ENCODE measurements at places on chromosomes 16 and 17.

- DNase-seq: no peak
Measured at GRCh38 chr16:21179126-21179982, 20.9 kb downstream of the LDAF1 start.

- no peak for DNase-seq
Measured at GRCh38 chr17:28700278-28700677, 11.4 kb downstream of the PROCA1 start.

DNA sequence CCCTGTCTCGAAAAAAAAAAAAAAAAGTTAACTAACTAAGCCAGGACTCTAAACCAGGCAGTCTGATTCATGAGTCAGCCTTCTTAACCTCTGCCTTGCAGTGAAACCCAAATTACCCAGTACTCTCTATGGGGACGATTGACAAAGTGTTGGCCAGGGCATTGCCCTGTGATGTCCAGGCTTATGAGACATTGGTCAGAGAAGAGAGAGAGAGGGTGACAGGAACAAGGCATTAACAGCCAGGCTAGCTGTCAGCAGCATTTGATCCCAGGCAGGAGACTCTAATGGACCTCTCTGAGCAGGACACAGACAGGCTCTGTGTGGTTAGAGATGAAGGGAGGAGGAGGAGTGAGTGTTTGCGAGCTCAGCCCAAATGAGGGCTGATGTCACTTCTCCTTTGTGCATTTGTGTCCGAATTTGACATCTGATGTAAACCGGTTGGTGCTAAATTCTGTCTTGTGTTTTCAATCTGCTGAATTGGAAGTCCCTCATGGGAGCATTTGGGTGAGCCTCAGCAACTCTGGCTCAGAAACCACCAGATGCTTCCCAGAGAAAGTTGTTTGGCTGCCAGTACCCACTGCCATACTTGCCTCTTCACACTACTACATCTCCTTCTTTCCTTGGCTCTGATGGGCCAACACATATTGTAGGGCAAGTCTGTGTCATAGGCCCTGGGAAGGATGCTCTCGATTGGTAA is 4.3 kb upstream of the MYL4 start:
- peak; percentile 77 for DNase-seq

GRCh38 chr17:73119631-73120030 is 27.1 kb upstream of the SLC39A11 start:
- DNase-seq: no peak

- no peak for DNase-seq
Measured at GRCh38 chr17:78046923-78047322, 81.6 kb downstream of the TMC6 start.

GRCh38 chr17:13265311-13265710 is 247.5 kb upstream of the ELAC2 start:
- no peak for DNase-seq

DNA sequence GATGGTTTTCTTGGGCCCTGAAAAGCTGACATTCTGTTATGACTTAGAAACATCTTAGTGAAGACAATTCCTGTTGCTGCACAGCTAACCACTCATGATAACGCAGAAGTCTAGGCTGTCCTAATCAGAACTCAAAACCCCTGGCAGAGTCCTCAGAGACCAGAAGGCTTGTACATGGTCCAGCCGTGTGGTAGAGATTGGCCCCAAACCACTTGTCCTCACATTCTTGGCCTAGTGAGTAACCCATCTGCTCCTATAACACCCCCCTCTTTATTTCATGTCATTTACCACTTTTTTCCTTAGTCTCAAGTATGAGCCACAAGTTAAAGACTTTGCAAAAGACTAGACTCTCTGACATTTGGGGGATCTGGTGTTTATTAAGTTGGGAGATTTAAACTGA is 116.5 kb upstream of the ADAMTS18 start:
- no peak for DNase-seq

DNA sequence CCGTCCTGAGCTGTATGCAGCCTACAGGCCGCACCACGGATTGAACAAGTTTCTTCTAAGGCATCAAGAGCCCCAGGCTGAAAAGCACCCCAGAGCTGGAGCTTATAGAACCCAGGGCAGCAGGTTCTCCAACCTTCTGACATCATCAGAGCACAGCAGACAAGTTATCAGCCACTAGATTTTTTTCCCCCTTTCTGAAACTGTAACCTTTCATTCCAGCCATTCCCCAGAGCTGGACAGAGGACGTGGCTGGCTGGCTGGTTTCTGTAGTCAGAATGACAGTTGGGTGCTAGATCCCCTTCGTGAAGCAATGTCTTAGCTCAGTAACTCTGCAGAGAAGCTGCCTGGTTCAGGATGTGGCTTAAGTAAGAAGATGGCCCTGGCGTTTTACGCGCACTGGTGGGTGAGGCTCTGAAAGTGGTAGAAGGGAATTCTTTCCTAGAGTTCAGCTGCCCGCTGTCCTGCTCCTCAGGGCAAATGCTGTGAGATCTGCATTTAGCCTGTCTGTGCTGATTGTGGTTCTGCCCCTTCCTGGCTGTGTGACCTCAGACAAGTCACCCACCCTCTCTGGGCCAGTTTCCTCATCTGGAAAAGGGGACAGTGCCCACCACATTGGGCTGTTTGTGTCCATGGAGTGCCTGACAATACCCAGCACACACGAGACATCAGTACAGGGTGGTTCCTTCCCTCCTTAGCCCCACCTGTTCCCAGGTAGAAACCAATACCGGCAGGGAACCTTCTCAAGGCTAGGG is 9.1 kb downstream of the DEXI start:
- no peak for DNase-seq

DNA sequence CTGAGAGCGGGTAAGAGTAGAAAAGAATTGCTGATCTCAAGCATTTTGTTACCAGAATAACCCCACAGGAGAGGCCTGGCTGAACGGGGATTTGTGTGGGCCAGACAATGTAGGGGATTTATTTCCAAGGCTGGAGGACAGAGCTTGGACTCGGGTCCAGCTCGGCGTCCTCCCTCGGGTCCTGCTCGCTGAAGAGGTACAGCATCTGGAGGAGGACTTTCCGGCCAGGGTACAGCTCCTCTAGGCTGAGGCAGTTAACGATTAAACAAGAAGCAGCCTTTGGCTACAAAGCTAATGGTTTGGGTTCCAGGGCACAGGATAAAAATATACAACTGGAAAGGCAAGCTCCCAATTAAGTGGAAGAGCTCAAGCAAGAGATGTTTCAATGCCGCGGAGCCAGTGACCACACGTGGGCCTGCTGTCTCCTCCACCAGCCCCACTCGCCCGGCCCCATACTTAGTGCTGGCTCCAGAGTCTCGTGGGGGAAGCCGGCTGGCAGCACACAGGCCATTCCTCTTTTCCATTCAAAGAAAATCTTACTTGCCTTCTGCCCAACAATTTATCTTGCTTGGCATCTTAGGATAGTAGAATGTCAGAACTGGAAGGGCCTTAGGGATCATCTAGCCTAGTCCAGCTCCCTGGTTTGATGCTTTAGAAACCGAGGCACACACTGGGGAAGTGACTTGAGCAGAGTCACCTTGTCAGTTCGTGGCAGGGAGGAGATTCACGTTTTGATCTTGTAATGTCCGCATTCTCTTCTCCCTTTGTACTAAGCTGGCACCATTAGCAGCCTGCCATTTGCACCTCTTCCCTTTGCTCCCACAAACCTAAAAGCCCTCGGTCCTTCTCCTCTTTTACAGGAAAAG is 85.9 kb upstream of the TBX2 start:
- no peak for DNase-seq

DNA sequence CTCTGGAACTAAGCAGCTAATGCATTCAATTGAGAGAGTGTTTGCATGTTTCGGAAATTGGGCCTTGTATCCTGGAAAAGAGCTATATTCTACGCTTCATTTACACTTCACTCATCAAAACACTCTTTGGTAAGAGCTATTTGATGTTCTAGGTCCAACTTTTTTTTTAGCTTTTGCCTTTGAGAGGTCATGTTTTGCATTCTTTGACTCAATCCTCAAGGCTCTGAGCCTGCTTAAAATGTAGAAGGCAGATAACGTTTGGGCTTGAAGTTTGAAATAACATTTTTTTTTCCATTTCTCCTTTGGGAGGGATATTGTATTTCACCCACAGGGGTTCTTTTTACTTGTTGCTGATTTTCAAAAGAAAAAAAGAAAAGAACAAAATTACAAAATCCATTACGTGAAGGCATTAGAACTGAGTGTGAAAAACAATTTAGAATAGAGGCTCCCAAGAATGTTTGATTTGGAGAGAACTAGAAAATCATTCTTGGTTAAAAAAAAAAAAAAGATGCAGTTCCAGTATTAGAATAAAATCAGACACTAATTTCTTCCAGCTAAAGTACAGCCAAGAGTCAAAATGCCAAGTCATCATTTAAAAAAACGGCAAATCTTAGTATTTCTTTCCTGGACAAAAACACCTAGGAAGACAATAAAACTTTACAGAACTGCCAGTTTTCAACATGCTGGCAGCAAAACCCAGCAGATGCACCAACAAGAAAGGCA is 268.5 kb downstream of the GRIN2A start:
- no peak for DNase-seq

DNA sequence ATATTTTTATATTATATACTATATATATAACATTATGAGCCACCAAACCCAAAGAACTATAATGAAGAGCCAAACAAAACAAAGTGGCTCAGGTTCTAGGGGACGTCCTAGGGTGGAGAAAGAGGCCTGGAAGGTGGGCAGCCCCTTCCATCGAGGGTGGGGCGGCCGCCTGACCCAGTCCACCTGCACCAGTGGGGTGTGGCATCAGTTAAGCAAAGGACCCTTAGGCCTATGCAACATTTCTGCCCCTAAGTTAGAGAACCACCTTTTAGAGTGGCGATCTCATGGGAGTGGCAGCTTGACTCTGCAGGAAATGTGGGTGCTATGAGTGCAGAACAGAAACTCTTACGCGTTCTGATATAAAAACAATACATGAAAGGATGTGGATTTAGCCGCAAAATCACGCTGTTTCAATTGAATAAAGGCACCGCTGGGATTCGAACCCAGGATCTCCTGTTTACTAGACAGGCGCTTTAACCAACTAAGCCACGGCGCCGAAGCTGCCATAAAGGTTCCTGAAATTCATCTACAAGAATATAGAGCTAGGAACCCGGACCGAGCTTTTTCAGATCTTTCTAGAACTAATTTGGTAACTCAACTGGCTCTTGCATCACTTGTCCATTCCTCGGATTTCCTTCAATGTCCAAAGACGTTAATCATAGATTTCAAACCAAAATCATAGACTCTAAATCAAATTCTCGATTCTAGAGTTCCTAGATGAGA is 15.6 kb upstream of the AURKB start:
- DNase-seq: peak; percentile 85

DNA sequence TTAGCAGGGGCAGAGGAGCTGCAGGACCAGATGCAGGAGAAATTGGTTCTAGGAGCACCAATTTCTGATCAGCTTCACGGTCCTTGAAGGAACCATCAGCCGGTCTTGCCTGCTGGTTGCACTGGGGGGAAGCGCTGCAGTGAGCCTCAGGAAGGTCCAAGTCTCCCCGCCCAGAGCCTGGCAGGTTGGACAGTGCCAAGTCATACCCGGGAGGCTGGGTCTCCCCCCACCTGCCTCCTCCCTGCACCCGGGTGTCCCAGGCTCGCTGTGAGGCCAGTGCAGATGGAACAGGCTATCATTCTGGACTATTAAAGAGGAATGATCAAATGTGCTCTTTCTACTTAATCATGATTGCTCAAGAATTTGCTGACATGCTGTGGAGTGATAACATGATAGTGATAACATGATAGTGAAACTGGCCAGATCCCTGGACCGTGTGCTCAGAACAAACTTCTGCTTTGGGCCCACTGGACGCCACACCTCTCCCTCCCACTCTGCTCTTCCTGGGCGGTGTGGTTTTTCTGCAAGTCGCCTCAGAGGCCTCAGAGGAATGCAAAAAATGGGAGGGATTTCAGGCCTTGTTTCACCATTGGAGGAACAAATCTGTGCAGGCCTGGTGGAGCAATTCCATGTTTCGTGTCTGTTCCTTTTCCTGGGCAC is 236.0 kb downstream of the IRF8 start:
- no peak for DNase-seq

DNA sequence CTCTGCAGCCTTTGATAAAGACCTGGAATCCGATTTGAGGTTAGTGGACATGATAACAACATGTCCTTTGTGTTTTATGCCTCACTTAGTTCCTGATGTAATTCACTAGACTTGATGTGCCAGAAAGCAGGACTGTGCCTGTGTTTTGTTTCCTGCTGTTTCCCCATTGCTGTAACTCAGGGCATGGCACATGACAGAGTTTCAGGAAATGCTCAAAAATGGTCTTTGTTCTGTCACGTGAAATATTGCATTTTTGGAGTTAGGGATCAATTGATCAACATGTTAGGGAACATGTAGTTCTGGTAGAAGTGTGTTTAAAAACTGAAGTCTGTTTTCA is 32.8 kb downstream of the DHX38 start:
- no peak for DNase-seq

- no peak for DNase-seq
Measured at GRCh38 chr17:46184696-46185095, 8.5 kb downstream of the KANSL1 start.

DNA sequence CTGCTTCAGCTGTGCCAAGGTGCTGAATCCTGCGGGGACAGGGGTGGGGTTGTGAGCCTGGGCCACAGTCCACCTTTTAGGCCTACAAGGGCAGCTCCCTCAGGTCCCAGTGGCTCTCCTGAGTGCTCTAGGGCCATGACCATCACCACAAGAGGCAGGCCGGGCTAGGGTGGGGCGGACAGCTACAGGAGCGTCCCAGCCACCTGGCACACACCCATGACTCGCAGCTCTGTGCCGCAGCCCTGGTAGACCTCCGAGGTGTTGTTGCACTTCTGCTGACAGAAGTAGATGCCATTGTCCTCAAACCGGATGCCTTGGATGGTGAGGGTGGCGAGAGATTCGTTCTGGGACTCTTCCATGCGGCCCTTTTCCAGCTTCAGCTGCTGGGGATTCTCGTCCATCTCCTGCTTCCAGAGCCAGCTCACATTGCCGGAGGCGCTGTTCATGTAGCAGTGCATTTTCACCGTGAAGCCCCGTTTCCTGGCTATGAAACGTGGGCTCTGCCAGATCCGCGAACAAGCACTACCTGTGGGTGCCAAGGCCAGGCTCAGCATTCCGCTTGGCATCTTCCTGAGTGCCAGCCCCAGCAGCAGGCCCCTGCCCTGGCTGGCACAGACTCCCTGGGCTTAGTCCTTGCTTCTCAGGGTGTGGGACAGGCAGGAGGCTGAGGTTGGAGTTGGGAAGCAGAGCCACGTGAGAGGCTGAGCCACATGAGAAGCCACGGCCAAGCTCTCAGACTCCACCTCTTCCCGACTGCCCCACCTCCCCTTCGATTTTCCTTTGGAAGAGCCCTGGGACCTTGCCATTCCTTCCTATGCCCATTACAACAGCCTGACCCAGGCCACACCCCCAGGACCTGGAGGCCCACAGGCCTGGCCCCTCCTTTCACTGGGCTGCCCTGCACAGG is 2.0 kb downstream of the CD79B start:
- no peak for DNase-seq

DNA sequence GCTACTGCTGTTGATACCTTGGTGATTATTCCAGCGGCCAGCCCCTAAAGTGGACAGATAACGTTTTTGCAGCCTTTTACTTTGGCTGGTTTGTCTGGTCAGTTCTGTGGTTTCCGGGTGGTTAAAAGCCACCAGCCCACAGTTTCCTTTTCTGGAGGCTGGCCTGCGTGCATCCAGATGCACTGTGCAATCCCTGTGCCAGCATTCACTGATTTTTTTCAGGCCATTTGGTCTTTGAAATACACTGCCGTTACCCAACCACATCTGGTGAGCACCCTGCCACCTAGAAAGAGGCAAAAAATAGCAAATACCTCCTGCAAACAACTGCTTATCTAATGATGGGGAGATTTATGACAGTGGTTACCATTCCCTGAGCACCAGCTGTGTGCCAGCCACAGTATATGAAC is 797 bp downstream of the NUDT7 start:
- peak; percentile 6 for DNase-seq

GRCh38 chr16:30637944-30638343 is 12.8 kb upstream of the PRR14 start:
- DNase-seq: peak; percentile 50

GRCh38 chr17:81987161-81987770 is 9.8 kb downstream of the ASPSCR1 start:
- no peak for DNase-seq
